CD8-positive, alpha-beta memory T cell (primary cell): ENCODE measurements at places on chromosomes 6 and 20.

DNA sequence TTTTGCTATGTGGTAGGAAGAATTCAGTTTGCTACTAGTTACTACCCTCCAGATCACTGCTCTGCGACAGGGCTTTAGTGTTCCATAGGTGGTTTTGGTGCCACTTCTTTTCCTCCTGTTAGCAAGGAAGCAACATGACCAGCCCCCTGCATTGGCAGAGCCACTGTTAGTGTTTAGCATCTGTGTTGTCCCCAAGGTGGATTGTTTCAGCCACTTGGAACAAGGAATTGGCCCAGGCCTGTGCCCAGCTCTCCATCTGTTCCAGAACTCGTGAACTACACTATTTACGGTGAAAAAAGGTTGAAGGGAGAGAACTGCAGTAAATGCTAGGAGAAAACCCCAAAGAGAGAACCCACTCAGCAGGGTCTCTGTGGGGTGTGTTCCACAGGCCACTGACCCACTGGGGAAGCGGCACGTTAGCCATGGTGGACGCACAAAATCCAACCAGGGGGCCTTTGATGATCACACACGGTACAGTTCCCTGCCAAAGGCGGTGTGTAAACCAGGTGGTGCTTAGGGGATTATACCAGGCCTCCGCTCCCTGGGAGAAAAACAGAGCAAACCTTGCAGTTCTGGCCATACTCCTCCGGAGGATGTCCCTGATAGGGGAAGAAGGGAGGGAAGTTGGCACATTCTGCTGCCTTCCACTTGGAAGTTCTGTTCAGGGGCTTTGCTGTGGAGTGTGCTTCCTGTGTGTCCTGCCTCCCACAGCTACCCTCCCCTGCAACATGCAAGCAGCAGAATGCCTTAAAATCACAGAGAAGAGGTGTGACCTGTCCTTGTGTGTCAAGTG, 72.3 kb downstream of the LYRM2 start:
- DNase-seq: no peak
- H3K4me1 ChIP-seq: no peaks in the 10 kb centered on the region
- H3K27ac ChIP-seq: no peak overlapping the region
- H3K4me3 ChIP-seq: no peak overlapping the region

GRCh38 chr20:61940491-61940890, 125.2 kb downstream of the TAF4 start:
- H3K36me3 ChIP-seq: no peaks in the 10 kb centered on the region
- no peak for DNase-seq
- no peaks in the 10 kb centered on the region for H3K4me1 ChIP-seq
- H3K4me3 ChIP-seq: no peak overlapping the region
- H3K27ac ChIP-seq: no peak overlapping the region
- H3K27me3 ChIP-seq: no peaks in the 10 kb centered on the region

DNA sequence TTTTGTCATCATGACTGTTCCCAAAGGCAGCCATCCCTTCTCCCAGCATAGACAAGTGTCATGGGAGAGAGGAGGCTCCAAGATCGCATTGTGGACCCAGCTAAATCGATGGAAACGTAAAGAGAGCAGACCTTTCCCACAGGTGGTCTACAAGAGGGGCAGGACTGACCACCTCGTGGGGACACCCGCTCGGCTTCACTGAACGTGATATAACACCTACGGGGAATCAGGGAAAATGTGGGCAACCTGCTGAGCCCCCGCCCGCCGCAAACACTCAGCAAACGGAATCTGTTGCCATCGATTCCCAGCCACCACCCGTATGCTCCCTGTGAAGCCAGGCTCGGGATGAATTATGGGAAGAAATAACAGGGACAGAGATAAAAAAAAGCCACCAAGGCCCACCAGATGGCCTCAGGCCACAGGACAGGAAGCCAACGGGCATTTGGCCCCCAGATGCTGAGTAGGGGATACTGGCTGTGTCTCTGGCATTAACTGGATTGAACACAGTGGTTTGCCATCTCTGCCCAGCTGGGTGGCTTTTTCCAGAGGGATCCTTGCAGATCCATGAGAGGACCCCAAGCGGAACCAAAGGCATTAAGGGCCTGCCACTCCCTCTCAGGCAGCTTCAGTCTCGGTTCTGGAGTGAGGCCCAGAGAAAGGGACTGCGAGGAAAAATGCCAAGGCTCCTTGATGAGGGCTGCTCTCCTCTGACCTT, 44.4 kb downstream of the BMP7 start:
- DNase-seq: no peak
- no peak overlapping the region for H3K27ac ChIP-seq
- H3K27me3 ChIP-seq: no peaks in the 10 kb centered on the region
- H3K4me3 ChIP-seq: no peak overlapping the region
- H3K36me3 ChIP-seq: no peaks in the 10 kb centered on the region

- H3K27me3 ChIP-seq: no peaks in the 10 kb centered on the region
- no peak for DNase-seq
- no peaks in the 10 kb centered on the region for H3K4me1 ChIP-seq
- H3K4me3 ChIP-seq: no peak overlapping the region
- no peaks in the 10 kb centered on the region for H3K36me3 ChIP-seq
Measured at GRCh38 chr6:131041814-131042213, 21.2 kb downstream of the EPB41L2 start.

- no peak overlapping the region for H3K27ac ChIP-seq
- no peak overlapping the region for H3K4me3 ChIP-seq
- peaks cover 29% of the 10 kb centered on the region for H3K4me1 ChIP-seq
- no peaks in the 10 kb centered on the region for H3K27me3 ChIP-seq
- DNase-seq: no peak
Measured at GRCh38 chr6:35474131-35474941, 6.1 kb downstream of the RPL10A start.

GRCh38 chr20:38271608-38272120, 11.1 kb upstream of the KIAA1755 start:
- no peak for DNase-seq
- no peaks in the 10 kb centered on the region for H3K27me3 ChIP-seq
- H3K4me3 ChIP-seq: no peak overlapping the region
- no peak overlapping the region for H3K27ac ChIP-seq
- H3K4me1 ChIP-seq: no peaks in the 10 kb centered on the region

GRCh38 chr20:24720957-24721356, 228.1 kb upstream of the CST7 start:
- no peaks in the 10 kb centered on the region for H3K36me3 ChIP-seq
- no peak for DNase-seq
- no peak overlapping the region for H3K27ac ChIP-seq
- H3K4me3 ChIP-seq: no peak overlapping the region
- H3K4me1 ChIP-seq: no peaks in the 10 kb centered on the region

DNA sequence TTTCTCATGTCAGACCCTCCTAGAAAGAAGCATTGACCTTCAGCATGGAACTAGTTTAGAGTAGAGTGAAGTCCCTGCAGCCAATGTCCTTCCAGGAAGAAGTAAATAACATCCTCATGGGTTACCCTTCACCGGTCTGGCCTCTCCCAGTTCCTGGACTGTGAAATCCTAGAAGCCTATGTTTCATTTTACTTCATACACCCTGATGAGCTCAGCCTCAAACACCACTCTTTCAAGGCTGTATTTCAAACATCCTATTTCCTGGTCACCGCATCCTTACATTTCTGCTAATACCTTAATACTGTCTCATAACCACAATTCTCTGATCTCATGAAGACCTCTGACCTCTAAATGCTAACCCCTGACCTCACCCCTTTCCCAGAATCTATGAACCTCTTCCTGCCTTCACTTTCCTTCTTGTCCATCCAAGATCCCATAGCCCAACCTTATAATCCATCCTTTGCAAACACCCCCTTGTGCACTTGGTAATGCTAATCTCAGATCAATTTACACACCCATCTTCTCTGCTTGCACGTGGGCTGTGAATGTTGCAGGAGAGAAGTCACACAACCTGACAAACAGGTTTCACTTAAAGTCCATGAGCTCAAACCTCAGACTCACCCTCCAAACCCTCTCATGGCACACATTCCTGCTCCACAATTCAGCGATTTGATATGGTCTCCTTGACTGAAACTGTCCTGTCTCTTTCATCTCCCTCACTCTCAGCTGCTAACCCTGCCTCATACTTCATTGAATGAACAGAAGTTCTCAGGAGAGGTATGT, 30.2 kb downstream of the SLC2A10 start:
- no peaks in the 10 kb centered on the region for H3K27me3 ChIP-seq
- no peak for DNase-seq
- H3K27ac ChIP-seq: no peak overlapping the region
- H3K4me1 ChIP-seq: no peaks in the 10 kb centered on the region

GRCh38 chr6:163695414-163695864, 280.9 kb downstream of the QKI start:
- no peak overlapping the region for H3K4me3 ChIP-seq
- no peak for DNase-seq
- H3K27ac ChIP-seq: no peak overlapping the region
- H3K27me3 ChIP-seq: no peaks in the 10 kb centered on the region
- no peaks in the 10 kb centered on the region for H3K4me1 ChIP-seq

- no peaks in the 10 kb centered on the region for H3K4me1 ChIP-seq
- H3K4me3 ChIP-seq: no peak overlapping the region
- DNase-seq: no peak
- H3K27me3 ChIP-seq: no peaks in the 10 kb centered on the region
- H3K27ac ChIP-seq: no peak overlapping the region
Measured at GRCh38 chr6:11968241-11968806, 43.8 kb upstream of the HIVEP1 start.

DNA sequence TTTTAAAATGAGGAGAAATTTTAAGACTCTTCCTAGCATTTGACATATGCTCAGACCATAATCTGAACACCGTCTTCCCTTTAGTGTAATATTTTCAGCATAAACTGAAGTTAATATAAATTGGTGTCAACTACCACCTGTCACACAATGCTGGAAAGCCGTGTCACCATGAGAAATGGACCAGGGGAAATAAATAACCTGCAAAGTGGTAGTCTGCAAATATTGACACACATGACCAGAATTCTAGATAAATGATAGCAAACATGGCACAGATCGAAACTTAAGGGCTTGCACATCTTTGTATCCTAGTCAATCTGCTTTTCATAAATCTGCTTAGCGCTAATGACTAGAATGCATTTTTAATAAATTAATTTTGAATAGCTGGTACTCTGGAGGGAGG, 191.9 kb downstream of the CD83 start:
- H3K27ac ChIP-seq: no peak overlapping the region
- H3K4me3 ChIP-seq: no peak overlapping the region
- H3K4me1 ChIP-seq: no peaks in the 10 kb centered on the region
- no peaks in the 10 kb centered on the region for H3K36me3 ChIP-seq
- no peaks in the 10 kb centered on the region for H3K27me3 ChIP-seq

- H3K4me3 ChIP-seq: no peak overlapping the region
- no peak overlapping the region for H3K27ac ChIP-seq
- no peaks in the 10 kb centered on the region for H3K27me3 ChIP-seq
- no peak for DNase-seq
Measured at GRCh38 chr6:6772751-6773150, 184.2 kb downstream of the LY86 start.

GRCh38 chr6:3280091-3280490, 21.3 kb downstream of the PSMG4 start:
- H3K27ac ChIP-seq: no peak overlapping the region
- H3K27me3 ChIP-seq: no peaks in the 10 kb centered on the region
- no peaks in the 10 kb centered on the region for H3K36me3 ChIP-seq
- peaks cover 3% of the 10 kb centered on the region for H3K4me1 ChIP-seq

DNA sequence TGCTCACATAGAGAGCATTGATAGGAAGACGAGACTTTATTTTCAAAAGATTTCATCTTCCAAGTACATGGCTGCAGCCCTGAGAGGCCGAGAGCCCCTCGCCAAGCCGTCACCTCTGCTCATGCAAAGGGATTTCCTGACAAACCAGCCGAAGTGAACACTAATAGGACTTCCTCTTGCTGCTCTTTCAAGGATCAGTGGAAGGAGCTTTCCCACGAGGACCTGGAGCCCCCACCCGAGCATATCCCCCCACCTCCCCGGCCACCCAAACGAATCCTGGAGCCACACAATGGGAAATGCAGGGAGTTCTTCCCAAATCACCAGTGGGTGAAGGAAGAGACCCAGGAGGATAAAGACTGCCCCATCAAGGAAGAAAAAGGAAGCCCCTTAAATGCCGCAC, 69.3 kb downstream of the PTPN1 start:
- no peak overlapping the region for H3K4me3 ChIP-seq
- no peaks in the 10 kb centered on the region for H3K27me3 ChIP-seq
- no peak for DNase-seq
- H3K27ac ChIP-seq: no peak overlapping the region

DNA sequence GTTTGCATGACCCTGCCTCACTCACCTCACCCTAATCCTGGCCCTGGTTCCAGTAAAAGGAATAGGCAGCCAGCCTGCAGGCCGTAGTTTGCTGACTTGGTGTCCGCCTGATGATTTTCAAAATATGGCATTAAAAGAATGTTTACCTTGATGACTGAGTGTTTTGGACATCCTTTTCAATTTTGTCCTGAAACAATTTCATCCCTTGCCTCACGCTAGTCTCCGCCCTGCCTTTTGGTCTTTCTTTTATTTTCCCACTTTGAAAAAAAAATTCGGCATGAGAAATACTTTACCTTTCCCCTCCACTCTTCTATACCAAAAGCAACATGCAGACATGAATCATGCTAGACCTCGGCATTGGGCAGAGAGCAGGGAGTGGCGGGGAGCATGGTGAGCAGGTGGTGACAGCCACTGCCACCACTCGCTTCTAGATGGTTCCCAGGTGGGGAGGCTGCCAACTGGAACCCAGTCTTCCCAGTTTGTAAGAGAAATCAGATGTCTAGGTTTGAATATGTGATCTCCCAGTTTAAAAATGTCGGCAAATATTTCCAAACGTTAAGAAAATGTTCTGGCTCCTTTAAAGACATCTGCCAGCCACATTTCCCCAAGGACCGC, 9.4 kb downstream of the CD40 start:
- H3K4me1 ChIP-seq: no peaks in the 10 kb centered on the region
- no peak overlapping the region for H3K4me3 ChIP-seq
- no peak overlapping the region for H3K27ac ChIP-seq
- DNase-seq: no peak
- no peaks in the 10 kb centered on the region for H3K36me3 ChIP-seq

DNA sequence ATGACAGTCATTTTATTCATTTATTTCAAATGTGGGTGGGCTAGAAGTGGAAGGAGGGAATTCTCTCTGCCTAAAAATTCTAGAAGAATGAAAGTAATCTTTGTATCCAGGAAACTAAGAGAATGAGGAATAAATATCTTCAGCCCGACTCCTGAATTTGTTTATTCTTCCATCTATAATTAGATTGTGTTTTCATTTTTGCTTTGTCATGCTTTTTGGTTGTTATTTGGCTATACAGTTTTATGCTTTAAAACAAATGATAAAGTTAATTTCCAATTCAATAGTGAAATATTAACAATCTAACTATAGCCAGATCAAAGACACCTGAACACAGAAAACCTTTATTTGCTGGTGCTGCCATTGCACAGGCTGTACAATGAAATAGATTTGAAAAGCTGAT, 521.3 kb downstream of the KIF16B start:
- H3K4me3 ChIP-seq: no peak overlapping the region
- no peaks in the 10 kb centered on the region for H3K4me1 ChIP-seq
- H3K36me3 ChIP-seq: no peaks in the 10 kb centered on the region
- H3K27ac ChIP-seq: no peak overlapping the region
- H3K27me3 ChIP-seq: no peaks in the 10 kb centered on the region

DNA sequence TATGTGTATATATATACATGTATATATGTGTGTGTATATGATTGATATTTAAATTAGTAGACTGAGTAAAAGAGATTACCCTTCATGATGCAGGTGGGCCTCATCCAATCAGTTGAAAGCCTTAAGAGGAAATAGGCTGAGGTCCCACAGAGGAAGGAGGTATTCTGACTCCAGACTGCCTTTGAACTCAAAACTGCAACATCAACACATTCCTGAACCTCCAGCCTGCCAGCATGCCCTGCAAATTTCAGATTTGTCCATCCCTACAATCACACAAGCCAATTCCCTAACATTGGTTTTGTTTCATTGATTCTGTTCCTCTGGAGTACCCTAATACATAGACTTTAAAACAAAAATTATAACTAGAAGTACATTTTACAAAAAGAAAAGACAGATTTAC, 22.9 kb downstream of the SPINT4 start:
- H3K4me1 ChIP-seq: no peaks in the 10 kb centered on the region
- H3K27me3 ChIP-seq: no peaks in the 10 kb centered on the region
- DNase-seq: no peak
- H3K27ac ChIP-seq: no peak overlapping the region
